ENCODE measurements at places on chromosomes 11 and 22.
A peak's percentile ranks its signal among the peaks of the same experiment; 100 is the strongest.

- DNase-seq = no peak
Measured at GRCh38 chr11:86503131-86503530, 128.4 kb downstream of the CCDC81 start.

DNA sequence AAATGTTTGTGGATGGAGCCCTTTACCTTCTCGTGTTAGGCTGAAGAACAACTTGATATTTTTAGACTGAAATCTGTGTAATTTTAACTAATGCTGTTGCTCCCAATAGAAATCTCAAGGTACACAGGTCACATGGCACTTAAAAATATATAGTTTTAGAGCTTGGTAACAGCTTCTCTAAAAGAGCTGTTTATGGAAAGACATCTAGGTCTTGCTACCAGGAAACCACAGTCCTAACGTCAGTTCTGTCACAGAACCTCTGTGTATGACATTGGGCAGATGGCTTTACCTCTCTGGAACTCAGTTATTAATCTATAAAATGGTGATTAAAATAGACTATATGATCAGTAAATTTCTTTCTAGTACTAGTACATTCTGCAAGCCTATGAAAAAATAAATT, 35.4 kb downstream of the PAK1 start:
- DNase-seq = no peak

GRCh38 chr11:7060868-7061267, 27.9 kb upstream of the RBMXL2 start:
- no peak for DNase-seq

DNA sequence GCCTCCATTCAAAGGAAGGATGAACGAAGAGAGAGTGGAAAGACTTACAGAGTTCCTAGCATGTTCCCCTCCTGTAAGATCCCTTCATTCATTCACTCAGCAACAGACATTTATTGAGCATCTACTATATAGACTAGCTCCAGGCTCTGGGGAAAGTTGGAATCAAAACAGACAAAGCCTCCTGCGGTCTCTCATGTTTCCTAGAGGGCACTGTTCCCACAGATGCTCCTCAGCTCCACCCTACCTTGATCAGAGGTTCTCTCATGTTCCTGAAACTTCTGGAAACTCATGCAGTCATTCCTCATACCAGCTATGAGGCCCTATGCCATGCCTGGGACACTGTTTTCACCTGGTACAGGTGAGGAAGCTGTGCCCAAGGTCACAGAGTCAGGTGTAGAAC, 11.1 kb downstream of the ALX4 start:
- DNase-seq = no peak

GRCh38 chr11:106077609-106078455, at the start of gene AASDHPPT:
Gene AASDHPPT (plus strand): TSS chr11:106077662. CDS start chr11:106077711, 49 bp downstream.
- no peak for DNase-seq

DNA sequence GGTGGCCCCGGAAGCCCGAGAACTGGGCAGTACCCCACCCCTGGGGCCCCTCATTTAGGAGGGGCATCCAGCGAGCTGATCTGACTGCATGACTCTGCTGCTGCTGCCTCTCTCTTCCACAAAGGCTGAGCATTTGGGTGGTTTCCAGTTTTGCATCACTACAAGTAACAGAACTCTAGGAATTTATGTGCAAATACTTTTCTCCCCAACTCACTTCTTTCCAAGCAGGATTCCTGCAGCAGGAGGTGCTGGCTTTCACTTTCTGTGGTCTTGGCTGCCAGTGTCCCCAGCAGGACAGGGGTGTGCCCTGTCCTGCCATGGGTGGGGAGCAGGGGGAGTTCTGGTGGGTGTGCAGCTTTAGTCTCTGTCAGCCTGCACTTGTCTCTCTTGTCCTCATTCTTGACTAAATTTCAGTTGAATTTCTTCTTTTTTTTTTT, 21.2 kb downstream of the UPB1 start:
- no peak for DNase-seq

- DNase-seq = no peak
Measured at GRCh38 chr11:100857236-100858005, 170.3 kb downstream of the ARHGAP42 start.

- peak; percentile 90 for DNase-seq
Measured at GRCh38 chr11:17730608-17731462, 3.7 kb upstream of the KCNC1 start.

GRCh38 chr11:95925011-95925410, 1.1 kb upstream of the MTMR2 start:
- no peak for DNase-seq

DNA sequence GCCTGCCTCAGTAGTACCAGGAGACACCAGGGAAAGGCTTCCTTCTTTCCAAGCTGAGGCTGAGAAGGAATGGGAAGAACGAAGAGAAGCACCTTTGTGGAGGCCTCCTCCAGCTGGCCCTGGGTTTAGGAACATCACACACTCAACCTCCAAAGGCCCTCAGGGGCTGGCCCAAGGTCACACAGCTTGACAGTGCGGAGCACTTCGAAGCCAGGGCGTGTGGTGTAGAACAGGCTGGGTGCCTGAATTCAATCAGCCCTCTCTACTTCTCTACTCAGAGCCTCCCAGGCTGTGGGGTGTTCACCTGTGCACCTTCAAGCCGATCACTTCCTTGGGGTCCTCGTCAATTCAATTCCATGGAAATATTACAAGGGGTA, 727 bp upstream of the CSDC2 start:
- no peak for DNase-seq

- DNase-seq = no peak
Measured at GRCh38 chr11:132683602-132684001, 848.7 kb downstream of the OPCML start.

DNA sequence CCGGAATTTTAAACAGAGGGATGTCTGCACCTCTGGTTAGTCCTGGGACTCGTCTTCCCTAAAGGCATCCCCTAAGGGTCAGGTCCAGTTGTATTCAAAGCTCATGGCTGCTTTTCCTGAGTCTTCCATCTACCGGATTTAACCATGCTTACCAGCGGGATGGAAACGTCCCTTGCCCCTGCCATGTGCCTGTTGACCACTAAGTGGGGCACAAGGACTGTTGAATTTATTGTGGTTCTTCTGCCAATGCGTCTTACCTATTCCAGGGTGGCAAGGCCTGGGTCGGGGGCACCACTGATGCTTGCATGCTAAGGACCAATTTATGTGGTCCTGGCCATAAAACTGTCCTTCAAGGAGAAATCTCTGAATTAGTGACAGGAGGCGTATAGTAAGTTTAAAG, 25.6 kb downstream of the ANKRD42 start:
- peak; percentile 41 for DNase-seq

- DNase-seq = peak; percentile 28
Measured at GRCh38 chr11:10303558-10304363, 1.1 kb upstream of the ADM start.

DNA sequence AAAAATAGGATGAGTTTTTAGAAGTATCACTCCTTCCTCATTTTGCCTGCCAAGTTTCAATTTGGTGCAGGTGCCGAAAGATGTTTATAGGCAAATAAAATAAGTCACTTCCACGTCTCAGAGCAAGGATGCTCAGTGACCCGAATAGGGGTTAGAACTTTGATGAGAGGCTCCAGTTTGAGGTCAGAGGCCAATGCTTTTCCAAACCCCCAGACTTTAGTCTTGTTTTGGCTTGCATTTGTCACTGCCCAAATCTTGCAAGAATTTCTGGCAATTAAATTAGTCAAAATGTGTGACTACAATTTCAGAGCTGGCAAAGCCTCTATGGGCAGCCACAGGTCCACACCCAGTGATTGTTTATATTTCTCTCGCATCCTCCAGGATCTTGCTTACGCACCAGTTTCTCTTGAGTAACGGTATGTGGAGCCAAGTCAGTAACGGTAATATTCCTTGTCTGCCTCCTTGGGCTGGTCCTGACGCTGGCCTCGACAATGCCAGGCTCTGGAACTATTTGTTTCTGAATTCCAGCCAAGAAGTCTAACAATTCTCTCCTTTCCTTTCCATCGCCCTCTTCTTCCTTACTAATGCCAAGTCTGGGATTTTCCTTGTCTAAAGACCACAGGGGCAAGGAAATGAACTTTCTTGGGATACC, 9.9 kb upstream of the NUP160 start:
- DNase-seq = no peak

- no peak for DNase-seq
Measured at GRCh38 chr11:102610200-102610599, 14.9 kb downstream of the MMP20 start.

- no peak for DNase-seq
Measured at GRCh38 chr11:26335903-26336302, 4.0 kb downstream of the ANO3 start.

- DNase-seq = peak; percentile 84
Measured at GRCh38 chr11:66347425-66348276, at the start of gene B4GAT1. Gene B4GAT1 (minus strand): TSS chr11:66347629. CDS start chr11:66347545, 84 bp downstream.

DNA sequence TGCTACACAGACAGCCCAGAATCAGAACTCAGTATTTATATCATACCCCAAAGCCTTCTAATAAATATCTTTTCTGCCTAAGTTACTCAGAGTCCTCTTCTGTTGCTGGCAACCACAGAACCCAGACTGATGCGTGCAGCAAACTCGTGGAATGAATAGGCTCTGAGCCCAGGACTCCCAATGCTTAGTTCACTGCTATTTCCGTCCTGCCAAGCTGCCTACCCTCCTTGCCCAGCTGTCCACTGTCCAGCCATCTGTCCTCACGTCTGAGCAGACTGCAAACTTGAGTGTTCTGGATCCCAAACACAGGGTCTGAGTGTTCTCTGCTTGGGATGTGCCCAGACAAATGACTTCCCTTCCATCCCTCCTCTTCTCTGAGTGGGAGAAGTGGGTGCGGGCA, 19.4 kb downstream of the PTPN5 start:
- no peak for DNase-seq

GRCh38 chr11:106785913-106786650, 232.2 kb downstream of the GUCY1A2 start:
- DNase-seq = no peak

GRCh38 chr11:46120346-46121300, 631 bp downstream of the PHF21A start:
- DNase-seq = peak; percentile 59

DNA sequence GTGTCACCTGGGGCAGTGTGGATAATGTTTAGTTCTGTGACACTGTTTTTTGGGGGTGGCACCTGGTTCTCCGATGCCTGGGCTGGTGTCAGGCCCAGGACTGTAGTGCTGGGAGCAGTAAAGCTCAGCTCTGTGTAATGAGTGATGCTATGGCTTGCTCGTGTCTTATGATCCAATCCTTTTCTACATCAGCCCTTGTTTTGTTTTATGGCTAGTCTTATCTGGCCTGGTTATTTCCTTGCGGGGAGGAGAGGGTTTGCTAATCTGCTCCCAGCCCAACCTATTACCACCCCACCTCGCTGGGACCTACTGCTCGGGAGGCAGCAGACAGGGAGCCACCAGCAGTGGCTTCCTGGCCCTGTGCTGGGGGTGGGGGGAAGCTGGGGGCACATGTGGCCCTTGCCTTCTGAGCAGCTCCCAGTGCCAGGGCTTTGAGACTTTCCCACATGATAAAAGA, 35.0 kb upstream of the TPBGL start:
- no peak for DNase-seq

DNA sequence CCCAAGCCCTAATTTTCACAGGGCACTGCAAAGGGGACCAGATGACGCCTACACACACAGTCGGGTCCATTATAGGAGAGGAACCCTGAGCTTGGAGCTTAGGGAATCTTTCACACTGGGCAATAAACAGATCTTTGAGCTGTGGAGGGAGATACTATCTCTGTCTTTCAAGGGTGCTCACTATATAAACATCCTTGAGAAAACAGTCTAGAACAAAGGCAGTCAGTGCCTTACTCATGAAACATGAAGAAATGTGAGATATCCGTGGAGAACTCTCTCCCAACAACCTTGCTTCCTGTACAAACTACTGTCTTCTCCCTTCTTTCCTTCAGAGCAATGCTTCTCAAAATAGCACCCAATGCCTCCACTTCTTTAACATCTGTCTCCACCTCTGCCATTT, 109.0 kb upstream of the APOA1 start:
- DNase-seq = no peak

GRCh38 chr11:90288212-90288821, 65.5 kb upstream of the CHORDC1 start:
- DNase-seq = peak; percentile 13

DNA sequence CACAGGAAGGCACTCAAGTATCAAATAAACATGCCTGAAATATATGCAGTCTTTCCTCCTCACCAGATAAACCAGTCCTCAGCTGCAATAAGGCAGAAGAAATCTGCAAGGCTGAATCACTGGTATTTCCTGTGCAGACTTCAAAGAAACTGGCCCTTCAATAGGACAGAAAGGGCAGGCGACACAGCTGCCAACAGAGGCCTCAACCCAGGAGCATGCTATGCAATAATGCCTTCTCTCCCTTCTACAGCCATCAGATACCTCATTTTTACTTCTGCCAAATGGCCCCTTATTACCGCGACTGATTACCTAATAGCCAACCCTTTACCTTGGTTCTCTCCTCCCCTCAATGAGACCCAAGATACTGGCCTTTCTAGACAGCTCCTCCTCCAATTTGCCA, 8.0 kb downstream of the NUMA1 start:
- no peak for DNase-seq

DNA sequence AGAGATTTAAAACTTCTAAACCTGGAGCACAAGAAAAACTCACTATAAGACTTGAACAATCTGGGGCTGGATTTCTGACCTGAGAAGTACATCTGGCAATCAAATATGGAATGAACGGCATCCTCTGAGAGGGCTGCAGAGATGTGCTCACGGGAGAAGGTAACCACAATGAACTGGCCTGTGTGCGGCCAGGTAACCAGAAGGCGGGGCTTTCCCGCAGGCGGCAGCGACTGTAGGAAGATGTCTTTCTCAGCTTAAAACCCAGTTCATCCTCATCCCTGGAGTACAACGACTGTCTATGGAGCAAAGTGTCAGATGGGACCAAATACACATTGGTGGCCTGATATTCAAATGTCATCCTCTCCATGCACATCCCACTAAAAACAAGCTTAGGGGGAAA, 24.5 kb downstream of the MICAL3 start:
- no peak for DNase-seq
